ENCODE measurements at places on chromosomes 2 and 18.

DNA sequence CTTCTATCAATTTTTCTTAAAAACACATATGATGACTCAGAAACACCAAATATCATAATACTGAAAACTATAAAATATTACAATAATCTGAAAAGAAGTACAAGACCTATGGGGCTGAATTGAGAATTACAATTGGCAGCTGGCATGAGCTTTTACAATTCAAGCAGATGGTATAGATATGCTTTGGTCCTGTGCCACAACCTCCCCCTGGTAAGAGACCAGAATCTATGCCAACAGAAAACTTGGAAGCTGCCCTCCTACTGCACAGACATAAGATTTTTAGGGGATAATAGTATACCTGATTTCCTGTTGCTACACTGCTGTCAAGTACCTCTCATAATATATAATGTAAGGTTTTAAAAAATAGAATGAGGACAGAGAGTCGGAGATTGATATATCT, 46.8 kb upstream of the CDH7 start:
- no peak for DNase-seq

- DNase-seq, result no peak
These were observed 744.3 kb upstream of the SOX11 start for GRCh38 chr2:4947911-4948310.

DNA sequence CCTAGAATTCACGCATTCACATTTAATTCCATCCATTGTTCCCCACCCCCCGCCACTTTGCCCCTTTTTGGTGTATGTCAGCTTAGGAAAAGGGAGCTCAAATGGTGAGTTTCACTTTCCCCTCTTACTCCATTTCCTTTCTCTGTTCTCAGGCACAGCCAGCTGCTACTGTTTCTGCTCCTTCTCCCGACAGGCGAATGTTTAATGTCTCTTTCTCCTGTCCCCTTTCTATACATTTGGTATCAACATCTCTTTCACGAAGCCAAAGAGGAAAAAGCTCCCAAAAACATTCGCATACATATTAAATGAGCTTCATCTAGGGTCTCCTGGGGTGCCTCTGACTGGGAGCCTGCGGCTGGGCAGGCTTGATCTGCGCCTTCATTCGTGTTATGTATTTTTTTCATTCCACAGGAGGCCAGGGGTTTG, 124.2 kb upstream of the SATB2 start:
- no peak for DNase-seq

- DNase-seq, result no peak
These were observed 98.2 kb downstream of the HIBCH start for GRCh38 chr2:190221429-190221828.

GRCh38 chr2:174729797-174730697, 34.2 kb downstream of the CHRNA1 start:
- DNase-seq, result no peak

- no peak for DNase-seq
These were observed 290 bp downstream of the PSMG2 start for GRCh38 chr18:12703096-12703567.

GRCh38 chr2:189685540-189686229, 11.2 kb downstream of the ANKAR start:
- peak; percentile 26 for DNase-seq

DNA sequence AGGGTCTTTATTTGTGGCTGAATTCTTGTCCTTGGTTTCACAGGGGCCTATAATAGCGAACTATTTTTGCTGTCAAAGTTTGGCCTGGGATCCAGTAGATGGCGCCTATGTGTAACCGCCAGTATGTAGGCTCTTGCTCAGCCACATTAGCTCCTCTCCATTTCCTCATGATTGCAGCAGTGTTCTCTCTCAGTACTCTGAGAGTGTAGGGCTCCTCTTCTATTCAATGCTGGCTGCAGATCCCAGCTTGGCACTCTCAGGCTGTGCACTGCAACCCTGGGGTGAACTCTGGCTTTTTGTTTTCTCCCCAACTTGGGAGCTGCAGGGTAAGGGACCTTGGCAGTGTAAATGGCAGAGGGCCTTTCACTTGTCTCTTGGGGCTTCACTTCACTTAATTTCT, 344.6 kb upstream of the CHAC2 start:
- DNase-seq, result peak; percentile 51

DNA sequence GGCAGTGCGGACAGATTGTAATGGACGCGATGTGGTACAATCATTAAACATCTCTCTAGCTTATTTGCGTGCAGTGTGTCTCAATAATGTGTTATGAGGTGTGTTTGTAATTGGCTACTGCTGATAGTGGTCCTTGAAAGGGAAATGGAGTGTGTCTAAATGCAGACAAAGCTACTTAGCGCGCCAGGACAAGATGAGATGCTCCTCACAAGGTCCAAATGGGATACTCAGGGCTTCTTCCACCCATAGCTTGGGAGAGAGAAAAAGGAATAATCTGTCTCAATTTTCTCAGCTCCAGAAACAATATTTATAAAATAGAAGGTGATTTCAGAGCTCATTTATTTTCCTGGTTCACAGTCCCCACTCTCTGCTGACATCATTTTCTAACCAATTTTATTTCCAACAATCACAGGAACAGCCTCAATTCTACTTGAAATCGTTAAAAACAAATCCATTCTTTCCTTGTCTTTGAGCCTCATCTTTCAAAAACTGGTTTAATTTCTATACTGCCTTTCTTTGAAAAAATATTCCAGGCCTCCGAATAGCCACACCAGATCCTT, 28.5 kb downstream of the GALNT14 start:
- no peak for DNase-seq
